ENCODE measurements at places on chromosomes 2 and 18.

- H3K4me1 ChIP-seq, result peaks cover 44% of the 10 kb centered on the region
- H3K36me3 ChIP-seq, result peaks cover 59% of the 10 kb centered on the region
- peak overlapping the region; percentile 87 for H3K4me3 ChIP-seq
- peak; percentile 91 for DNase-seq
- no peaks in the 10 kb centered on the region for H3K27me3 ChIP-seq
- H3K27ac ChIP-seq, result peak overlapping the region; percentile 94
Measured at GRCh38 chr18:63317982-63318888, 1.3 kb downstream of the BCL2 start.

DNA sequence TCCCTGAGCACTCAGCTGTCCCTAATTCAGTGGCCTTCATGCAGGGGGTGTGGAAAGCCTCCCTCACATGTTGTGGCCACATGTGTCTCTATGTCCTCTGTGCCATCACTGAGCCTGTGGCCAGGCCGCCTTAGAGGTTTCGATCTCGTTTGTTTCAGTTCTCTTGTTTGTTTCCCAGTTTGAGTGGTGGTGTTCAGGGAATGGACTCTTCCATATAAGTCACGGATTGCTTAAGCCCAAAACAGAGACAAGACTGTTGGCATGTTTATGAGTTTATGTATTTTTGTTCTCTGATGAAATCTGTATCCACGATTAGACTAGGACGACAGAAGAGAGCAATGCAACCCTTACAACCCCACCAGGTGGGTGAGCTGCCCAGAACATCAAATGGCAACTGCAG, 134.5 kb downstream of the CCBE1 start:
- H3K27ac ChIP-seq, result no peak overlapping the region
- H3K27me3 ChIP-seq, result peaks cover 2% of the 10 kb centered on the region
- no peak overlapping the region for H3K4me3 ChIP-seq
- no peaks in the 10 kb centered on the region for H3K4me1 ChIP-seq
- no peak for DNase-seq

DNA sequence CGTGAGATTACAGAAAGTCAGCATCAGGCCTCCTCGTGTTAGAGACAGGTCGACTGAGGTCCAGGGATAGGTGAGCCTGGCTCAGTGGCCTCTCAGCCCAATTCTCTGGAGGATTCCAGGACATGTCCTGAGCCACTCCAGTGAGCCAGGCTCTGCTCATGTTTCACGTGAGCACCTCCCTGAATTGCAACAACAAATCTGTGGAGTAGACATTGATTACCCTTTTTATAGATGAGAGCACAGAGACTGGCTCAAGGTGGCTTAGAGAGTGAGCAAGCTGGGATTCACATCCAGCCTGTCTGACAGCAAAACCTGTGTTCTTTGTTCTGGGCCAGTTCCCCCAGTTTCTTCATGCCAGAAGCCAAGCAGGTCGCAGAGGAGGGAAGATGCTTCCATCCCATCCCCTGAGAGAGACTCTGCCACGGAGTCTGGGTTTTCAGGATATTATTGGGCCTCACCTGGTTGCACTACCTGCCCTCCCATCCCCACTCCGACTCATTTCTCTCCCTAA, 46.4 kb downstream of the HS1BP3 start:
- H3K4me1 ChIP-seq, result no peaks in the 10 kb centered on the region
- H3K4me3 ChIP-seq, result no peak overlapping the region
- no peaks in the 10 kb centered on the region for H3K36me3 ChIP-seq

DNA sequence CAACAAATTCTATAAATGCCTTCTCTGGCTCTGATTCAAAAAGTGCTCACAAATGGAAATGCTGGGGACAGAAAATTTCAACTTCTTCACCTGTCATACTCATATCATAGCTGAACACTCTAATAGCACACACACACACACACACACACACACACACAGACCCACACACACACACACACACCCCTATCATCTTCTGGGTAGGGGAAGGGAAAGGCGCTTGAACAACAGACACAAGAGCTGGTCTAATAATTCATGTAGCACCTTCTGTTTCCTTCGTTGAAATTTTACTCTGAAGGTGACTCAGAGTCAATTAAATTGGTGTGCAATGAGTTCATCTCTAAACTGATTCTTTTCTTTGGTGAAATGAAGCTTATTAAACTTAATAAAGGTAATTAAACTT, 32.9 kb downstream of the CD28 start:
- peaks cover 77% of the 10 kb centered on the region for H3K4me1 ChIP-seq
- no peak for DNase-seq
- H3K27ac ChIP-seq, result peak overlapping the region; percentile 94
- H3K27me3 ChIP-seq, result no peaks in the 10 kb centered on the region

DNA sequence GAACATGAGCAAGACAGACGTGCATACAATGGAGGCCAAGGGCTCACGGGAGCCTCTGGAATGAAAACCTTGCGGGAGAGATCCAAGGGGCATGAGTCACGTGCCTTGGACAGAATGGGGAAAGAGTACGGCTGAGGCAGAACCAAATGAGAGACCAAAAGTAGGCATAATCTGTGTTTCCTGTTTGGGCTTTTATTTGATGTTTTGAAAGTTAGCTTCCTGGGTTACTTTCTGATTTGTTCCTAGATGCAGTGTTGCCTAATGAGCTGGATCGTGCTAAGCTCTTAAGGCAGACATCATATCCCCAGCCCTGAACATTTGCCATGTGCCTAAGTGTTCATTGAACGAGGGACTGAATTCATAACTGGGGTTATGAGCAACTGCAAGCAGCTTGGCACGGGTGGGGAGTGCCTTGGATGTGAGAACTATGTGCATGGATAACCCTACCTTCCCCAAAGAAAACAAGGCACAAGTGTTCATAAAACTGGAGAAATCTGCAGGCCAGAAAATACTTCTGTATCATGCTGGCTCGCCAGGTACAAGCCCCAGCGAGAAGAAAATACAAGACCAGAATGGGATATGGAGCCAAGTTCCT, 60.3 kb upstream of the RPL31 start:
- H3K4me1 ChIP-seq, result peaks cover 19% of the 10 kb centered on the region
- DNase-seq, result no peak
- no peaks in the 10 kb centered on the region for H3K36me3 ChIP-seq
- H3K27ac ChIP-seq, result peak overlapping the region; percentile 43
- peak overlapping the region; percentile 31 for H3K4me3 ChIP-seq

- no peaks in the 10 kb centered on the region for H3K36me3 ChIP-seq
- no peaks in the 10 kb centered on the region for H3K4me1 ChIP-seq
- peaks cover 4% of the 10 kb centered on the region for H3K27me3 ChIP-seq
- DNase-seq, result no peak
- H3K4me3 ChIP-seq, result no peak overlapping the region
Measured at GRCh38 chr2:19744456-19745199, 157.2 kb downstream of the TTC32 start.

DNA sequence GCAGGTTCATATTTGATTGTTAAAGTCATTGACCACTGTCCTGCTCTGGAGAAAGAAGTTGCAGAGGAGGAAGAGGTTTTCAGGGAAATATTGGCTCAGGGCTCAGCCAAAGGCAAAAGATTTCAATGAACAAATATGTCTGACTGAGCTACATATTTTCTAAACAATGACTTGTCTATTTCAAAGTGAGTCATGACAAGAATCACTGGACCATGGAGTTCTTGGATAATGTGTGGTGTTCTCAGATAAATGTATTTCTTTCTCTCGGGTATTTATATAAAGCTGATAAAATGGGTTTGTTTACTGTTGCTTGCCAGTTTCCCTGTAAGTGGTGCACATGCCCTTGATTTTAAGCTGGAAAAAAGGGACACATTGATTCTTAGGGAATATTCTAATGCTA, 34.3 kb upstream of the RMP24 start:
- peaks cover 5% of the 10 kb centered on the region for H3K27me3 ChIP-seq
- H3K4me3 ChIP-seq, result no peak overlapping the region
- no peaks in the 10 kb centered on the region for H3K4me1 ChIP-seq
- no peaks in the 10 kb centered on the region for H3K36me3 ChIP-seq

- no peaks in the 10 kb centered on the region for H3K4me1 ChIP-seq
- H3K27ac ChIP-seq, result no peak overlapping the region
- no peaks in the 10 kb centered on the region for H3K27me3 ChIP-seq
- H3K36me3 ChIP-seq, result no peaks in the 10 kb centered on the region
- H3K4me3 ChIP-seq, result no peak overlapping the region
Measured at GRCh38 chr18:79046522-79046921, 22.7 kb upstream of the ATP9B start.

DNA sequence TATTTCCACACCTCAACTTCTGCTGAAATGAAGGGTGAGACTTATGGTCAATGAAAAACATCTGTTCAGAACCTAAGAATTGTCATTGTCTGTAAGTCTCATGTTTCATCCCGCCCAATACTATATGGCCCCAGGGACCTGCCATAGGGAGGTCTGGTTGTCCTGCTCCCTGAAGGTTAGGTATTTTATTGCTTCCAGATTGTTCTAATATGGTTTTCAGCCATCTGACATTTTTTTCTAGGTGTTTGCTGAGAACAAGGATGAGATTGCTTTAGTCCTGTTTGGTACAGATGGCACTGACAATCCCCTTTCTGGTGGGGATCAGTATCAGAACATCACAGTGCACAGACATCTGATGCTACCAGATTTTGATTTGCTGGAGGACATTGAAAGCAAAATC, 7.3 kb downstream of the XRCC5 start:
- no peaks in the 10 kb centered on the region for H3K27me3 ChIP-seq
- peaks cover 95% of the 10 kb centered on the region for H3K4me1 ChIP-seq
- peak overlapping the region; percentile 39 for H3K27ac ChIP-seq
- peaks cover 91% of the 10 kb centered on the region for H3K36me3 ChIP-seq
- H3K4me3 ChIP-seq, result peak overlapping the region; percentile 19
- no peak for DNase-seq

DNA sequence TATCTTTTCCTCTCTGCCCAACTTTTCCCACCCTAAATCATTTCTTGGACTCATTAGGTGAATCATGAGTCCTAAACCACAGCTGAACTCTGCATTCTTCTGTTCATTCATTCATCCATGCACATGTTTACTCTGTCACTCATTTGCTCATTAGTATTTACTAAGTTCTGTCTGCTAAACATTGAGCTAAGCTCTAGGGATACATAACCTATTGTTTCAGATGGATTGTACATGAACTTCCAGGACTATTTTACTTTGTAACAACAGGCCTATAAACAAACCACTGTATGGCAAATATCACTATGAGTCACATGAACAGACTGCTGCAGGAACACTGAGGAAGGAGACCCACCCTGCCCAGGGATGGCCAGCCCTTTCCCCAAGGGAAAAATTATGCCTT, 14.6 kb upstream of the DYNC2LI1 start:
- H3K36me3 ChIP-seq, result no peaks in the 10 kb centered on the region
- H3K27me3 ChIP-seq, result no peaks in the 10 kb centered on the region
- no peak overlapping the region for H3K27ac ChIP-seq
- DNase-seq, result no peak

DNA sequence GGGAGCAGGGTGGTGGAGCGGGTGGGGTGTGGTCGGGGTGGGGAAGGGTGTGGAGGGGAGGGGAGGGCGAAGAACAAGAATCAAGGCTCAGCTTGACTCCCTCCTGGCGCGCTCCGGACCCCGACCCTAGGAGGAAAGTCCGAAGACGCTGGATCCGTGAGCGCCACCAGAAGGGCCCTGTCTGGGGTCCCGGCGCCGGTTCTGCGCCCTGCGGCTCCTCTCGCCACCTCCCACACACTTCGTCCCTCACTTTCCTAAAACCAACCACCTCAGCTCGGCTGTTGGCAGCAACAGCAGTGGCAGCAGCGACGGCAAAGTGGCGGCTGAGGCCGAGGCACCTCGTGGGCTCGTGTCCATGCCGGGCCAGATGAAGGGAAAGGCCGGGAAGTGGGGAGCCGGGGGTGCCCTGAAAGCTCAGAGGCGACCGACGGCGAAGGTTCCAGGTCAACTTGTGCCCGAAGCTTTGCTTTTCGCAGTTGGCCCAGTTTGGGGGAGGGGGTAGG, 2.1 kb downstream of the KLHL14 start:
- no peaks in the 10 kb centered on the region for H3K4me1 ChIP-seq
- H3K27ac ChIP-seq, result no peak overlapping the region
- no peaks in the 10 kb centered on the region for H3K36me3 ChIP-seq
- peaks cover 46% of the 10 kb centered on the region for H3K27me3 ChIP-seq

- H3K4me3 ChIP-seq, result peak within 1 kb of the TSS; percentile 85
- peak within 1 kb of the TSS; percentile 92 for H3K27ac ChIP-seq
- peaks cover 50% of the 10 kb centered on the region for H3K4me1 ChIP-seq
- DNase-seq, result peak; percentile 75
Measured at GRCh38 chr2:174597345-174598047, at the start of gene WIPF1. Gene WIPF1 (minus strand): TSS chr2:174597804. CDS start chr2:174585573, 12,231 bp downstream.

DNA sequence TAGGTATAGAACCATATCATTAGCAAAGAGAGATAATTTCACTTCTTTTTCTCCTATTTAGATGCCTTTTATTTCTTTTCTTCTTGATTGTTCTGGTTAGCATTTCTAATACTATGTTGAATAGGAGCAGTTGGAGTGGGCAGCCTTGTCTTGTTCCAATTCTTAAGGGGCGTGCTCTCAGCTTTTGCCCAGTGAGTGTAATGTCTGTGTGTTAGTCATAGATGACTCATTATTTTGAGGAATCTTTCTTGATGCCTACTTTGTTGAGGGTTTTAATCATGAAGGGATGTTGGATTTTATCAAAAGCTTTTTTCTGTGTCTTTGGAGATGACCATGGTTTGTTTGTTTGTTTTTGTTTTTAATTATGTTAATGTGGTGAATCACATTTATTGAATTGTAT, 1453.1 kb upstream of the SLC39A10 start:
- no peaks in the 10 kb centered on the region for H3K27me3 ChIP-seq
- no peak overlapping the region for H3K4me3 ChIP-seq
- no peak for DNase-seq
- H3K27ac ChIP-seq, result no peak overlapping the region
- no peaks in the 10 kb centered on the region for H3K4me1 ChIP-seq
- H3K36me3 ChIP-seq, result no peaks in the 10 kb centered on the region

GRCh38 chr2:186636800-186637496, 47.1 kb downstream of the ITGAV start:
- no peak overlapping the region for H3K27ac ChIP-seq
- no peak overlapping the region for H3K4me3 ChIP-seq
- no peaks in the 10 kb centered on the region for H3K27me3 ChIP-seq
- peaks cover 11% of the 10 kb centered on the region for H3K4me1 ChIP-seq
- DNase-seq, result no peak

- no peak overlapping the region for H3K4me3 ChIP-seq
- no peaks in the 10 kb centered on the region for H3K36me3 ChIP-seq
- peaks cover 1% of the 10 kb centered on the region for H3K27me3 ChIP-seq
- peaks cover 38% of the 10 kb centered on the region for H3K4me1 ChIP-seq
Measured at GRCh38 chr2:68837861-68838341, 33.3 kb downstream of the BMP10 start.

GRCh38 chr2:80429251-80429650, 124.7 kb upstream of the LRRTM1 start:
- no peaks in the 10 kb centered on the region for H3K27me3 ChIP-seq
- H3K27ac ChIP-seq, result no peak overlapping the region
- no peak overlapping the region for H3K4me3 ChIP-seq
- H3K4me1 ChIP-seq, result no peaks in the 10 kb centered on the region
- no peaks in the 10 kb centered on the region for H3K36me3 ChIP-seq

DNA sequence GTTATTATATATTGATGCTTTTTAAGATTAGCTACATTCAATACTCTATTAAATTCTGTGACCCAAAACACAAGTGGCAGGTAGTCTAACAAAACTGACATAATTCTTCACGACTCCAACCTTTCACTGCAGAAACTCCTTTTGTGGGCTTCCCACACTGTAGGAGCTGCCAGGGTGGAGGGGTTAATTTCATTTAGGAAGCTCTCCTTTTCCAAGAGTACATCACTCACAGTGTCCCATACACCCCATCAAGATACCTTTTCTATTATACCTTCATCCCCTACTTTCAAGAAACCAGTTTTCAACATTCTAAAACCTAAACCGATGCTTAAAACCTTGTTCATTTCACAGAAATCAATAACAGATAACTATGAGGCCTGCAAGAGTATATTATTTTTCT, 825 bp downstream of the THUMPD2 start:
- peak overlapping the region; percentile 87 for H3K4me3 ChIP-seq
- H3K27ac ChIP-seq, result peak overlapping the region; percentile 91
- no peak for DNase-seq

All from activated CD8-positive, alpha-beta T cell treated with anti-CD3 and anti-CD28 coated beads, Interleukin-2, amount 10 ng/mL, durations not matched to agents 7 days and 5 days (primary cell).